CD4-positive, alpha-beta T cell treated with Interleukin-6 at 100 ng/mL for 8 hours (primary cell): ENCODE measurements at places on chromosomes 4 and X.
A peak's percentile ranks its signal among the peaks of the same experiment; 100 is the strongest.

GRCh38 chrX:24339911-24340310 is 20.5 kb upstream of the SUPT20HL1 start:
- no peak for DNase-seq

- no peak for DNase-seq
Observed at GRCh38 chr4:48432017-48432416, 51.1 kb upstream of the SLC10A4 start.

GRCh38 chrX:57677132-57677858 is 2.8 kb downstream of the NLRP2B start:
- no peak for DNase-seq

- DNase-seq: no peak
Observed at GRCh38 chr4:54400802-54401201, 171.7 kb downstream of the PDGFRA start.

DNA sequence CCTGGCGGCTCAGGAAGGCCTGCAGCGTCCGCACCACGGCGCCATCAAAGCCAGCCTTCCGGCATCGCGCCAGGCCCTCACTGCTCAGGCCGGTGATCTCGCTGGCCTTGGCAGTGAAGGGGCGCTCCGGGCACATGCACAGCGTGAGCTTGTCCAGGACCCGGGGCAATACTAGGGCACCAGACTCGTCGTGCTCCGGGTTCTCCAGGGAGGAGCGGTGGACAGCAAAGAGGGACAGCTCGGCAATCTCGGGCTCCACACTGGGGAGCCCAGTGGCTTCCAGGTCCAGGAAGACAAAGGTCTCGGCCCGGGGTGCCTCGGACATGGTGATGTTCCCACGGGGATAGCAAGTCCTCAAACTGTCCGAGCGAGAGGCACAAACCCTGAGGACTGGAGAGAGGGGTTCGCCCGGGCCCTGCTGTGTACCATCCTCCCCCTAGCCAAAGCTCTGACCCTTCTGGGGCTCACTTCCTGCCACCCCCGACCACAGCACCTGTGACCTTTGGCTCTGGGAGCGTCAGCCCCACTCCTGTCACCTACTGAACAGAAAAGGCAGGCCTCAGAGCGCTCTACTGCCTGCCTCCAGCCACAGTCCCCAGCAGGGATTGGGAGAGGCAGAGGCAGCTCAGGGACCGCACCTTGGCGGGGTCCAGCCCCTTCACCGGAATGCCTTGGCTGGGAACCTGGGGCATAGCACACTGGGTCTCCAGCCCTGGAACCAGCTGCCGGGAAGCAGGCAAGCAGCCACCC is 575 bp downstream of the TREX2 start:
- no peak for DNase-seq

DNA sequence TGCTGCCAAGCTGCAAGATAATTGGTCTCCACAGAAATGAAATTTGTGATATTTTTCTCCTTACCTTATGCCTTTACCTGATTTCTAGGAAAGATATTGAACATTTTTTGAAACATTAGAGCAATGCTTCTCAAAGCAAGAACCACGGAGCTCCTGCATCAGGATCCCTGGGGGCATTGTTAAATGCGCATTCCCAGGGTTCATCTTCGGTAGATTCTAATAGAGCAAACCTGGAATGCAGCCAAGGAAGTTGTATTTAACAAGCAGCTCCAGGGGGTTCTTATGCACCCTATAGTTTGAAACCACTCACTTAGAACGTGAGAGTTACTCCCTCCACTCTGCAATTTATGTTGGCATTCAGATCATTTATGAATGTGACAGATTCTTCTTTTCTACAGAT is 126.2 kb downstream of the SLC39A8 start:
- no peak for DNase-seq

- peak; percentile 40 for DNase-seq
Observed at GRCh38 chrX:106481341-106481740, 130.4 kb upstream of the RADX start.

- no peak for DNase-seq
Observed at GRCh38 chr4:38377195-38377594, 286.8 kb upstream of the KLF3 start.

DNA sequence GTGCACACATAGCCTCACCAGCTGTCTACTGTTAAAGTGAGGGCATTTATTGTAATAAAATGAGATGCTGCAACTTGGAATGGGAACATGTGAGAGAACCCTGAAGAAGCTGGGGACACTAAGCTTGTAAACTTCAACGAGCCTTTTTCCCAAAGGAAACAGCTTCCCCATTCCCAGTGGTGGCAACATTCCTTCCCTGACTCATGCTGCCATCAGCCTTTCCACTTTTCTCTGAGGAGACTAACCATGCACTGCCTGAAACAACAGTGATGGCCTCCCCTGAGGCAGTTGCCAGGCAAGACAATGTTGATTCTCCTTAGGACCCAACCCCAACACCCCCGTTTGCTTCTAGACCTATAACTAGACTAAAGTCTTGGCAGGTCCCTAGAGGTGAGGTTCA is 928.3 kb downstream of the GLUD2 start:
- no peak for DNase-seq

DNA sequence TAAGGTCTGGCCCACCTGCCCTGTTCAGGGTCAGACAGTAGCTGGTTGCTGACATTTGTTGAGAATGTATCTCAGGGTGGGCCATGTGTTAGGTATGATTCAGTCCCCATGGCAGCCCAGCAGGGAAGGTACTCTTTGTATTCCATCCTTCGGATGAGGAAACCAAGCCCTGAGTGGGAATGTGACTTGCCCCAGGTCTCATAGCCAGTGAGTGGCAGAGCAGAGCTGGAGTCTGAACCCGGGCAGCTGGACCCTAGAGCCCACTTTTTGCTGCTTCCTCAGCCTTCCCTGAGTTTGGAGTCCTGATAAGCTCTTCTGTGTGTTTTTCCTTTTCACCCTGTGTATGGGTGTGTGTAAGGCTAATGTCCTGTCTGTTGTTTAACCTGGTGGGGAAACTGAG is 21.6 kb upstream of the UBA1 start:
- DNase-seq: no peak

- DNase-seq: no peak
Observed at GRCh38 chr4:81460191-81460701, 11.5 kb downstream of the RASGEF1B start.

- no peak for DNase-seq
Observed at GRCh38 chrX:77162777-77163176, 284.4 kb upstream of the FGF16 start.

DNA sequence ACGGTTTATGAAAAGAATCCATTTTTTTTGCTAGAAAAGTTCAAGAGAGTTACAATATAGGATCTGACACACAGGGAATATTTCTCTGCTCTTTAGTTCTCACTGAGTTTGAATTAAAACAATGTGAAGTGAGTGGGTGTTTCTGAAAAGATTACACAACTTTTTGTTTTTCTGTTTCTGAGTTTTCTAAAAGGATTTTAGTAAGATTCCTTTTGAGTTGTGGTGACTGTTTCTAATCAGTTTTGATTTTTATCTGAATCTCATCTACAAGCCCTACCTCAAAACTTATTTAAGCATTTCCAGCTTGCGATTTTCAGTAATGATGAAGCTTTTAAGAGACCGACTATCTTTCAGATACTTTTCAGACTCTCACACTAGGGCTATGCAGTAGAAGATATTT is 141.7 kb downstream of the GPAT3 start:
- no peak for DNase-seq

- no peak for DNase-seq
Observed at GRCh38 chr4:17719106-17719505, 62.3 kb downstream of the FAM184B start.

DNA sequence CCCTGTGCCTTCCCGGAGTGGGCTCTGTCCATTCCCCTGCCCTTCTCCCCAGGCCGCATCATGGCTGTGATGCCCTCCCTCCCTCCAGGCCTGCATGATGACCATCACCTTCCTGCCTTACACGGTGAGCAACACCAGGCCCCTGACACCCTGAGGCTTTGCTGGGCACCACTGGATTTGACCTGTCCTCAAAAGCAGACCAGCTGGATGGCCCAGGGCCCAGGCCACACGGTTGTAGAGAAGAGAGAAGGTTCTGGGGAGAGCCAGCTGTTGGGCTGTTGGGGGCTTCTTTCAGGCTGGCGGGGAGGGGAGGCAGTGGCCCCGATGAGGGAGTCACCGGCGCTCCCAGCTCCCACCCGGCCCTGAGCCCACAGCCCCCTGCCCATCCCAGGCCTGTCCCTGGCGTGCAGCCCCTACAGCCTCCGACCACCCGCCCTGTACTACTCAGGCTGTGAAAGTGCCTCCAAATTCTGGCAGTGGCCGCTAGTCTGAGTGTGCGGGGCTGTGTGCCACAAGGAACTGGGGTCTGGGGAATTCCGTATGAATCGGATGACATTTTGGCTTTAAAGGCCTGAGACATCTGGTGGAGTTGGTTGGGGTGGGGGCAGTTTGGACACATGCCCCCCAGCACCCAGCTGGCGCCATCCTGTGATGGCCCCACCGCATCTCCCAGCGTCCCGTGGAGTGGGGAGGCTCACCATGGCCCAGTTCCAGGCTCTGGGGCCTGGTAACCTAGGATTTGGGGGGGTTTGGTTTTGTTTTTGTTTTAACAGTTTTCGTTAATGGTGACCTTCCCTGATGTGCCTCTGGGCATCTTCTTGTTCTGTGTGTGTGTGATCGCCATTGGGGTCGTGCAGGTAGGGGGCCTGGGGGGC is 19.6 kb downstream of the TMEM175 start:
- DNase-seq: no peak

- DNase-seq: no peak
Observed at GRCh38 chr4:90883519-90883918, 756.3 kb downstream of the CCSER1 start.

- no peak for DNase-seq
Observed at GRCh38 chr4:77695774-77696173, 90.2 kb downstream of the CXCL13 start.

DNA sequence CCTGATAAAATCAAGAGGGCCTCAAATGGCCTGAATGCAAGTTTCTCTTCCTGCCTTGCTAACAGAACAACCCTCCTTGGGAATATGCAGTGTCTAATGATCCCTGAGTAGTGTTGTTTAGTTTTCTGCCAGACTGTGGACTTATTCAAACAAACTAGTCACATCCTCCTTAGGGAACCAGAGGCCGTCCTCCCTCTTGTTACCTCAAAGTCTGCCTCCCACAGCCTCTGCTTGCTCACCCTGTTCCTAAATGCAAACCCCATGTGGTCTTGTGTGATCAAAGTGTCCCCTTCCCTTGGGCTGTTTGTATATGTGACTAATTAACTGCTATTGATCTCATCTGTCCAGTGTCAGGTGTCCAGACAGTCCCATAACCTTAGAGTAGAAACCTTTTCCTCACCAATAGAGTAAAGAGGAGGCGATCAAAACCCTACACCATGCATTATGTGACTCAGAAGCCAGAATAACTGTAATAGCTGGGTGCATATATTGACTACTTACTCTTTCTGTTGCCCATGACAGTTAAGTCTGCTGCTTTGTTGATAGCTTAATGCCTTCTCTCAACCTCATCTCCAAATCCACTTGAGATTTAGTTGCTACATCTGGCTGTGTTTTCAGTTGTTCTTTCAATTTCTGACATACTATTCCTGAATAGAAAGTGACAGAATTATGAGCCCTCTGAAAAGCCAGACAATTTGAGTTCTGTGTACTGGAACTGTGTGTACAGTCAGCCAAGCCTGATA is 473.0 kb upstream of the NWD2 start:
- DNase-seq: no peak

- no peak for DNase-seq
Observed at GRCh38 chr4:183540410-183541009, 35.7 kb downstream of the ING2 start.

- no peak for DNase-seq
Observed at GRCh38 chr4:160238790-160239189, 1135.9 kb downstream of the RAPGEF2 start.

- no peak for DNase-seq
Observed at GRCh38 chrX:125198546-125198945, 121.1 kb upstream of the TEX13C start.

GRCh38 chr4:144565527-144566195 is 80.3 kb upstream of the HHIP start:
- DNase-seq: no peak

GRCh38 chr4:182823576-182823975 is 93.6 kb downstream of the DCTD start:
- DNase-seq: no peak
